ENCODE measurements at places on chromosomes 6 and 20.

GRCh38 chr20:50930139-50930975 is 880 bp downstream of the ADNP start:
- DNase-seq = no peak

DNA sequence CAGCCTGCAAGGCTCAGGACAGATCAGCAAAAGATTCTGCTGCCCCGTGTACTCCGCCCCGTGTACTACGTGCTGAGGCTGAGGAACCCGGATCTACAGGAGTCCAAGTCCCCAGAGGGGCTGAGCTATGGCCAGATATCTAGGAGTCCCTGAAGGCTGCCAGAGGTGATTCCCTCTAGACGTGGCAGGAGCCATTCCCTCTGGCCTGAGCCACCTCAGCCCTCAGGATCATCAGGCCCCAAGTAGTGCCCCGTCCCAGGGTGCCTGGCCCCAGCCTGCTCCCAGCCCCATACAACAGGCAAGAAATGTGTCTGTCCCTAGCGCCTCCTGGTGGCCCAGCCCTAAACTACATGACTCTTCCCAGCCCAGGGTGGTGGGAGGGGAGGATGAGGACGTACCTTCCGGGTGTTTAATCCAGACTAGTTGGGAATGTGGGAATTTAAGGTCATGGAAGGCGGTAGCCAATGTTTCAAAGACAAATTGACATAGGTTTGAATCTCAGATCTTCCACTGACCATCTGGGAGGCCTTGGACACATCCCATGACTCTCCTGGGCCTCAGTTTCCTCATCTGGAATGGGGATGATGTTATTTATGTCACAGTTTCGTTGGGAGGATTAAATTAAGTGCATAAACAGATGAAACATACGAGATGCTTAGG is 49.4 kb upstream of the PTPN1 start:
- peak; percentile 73 for DNase-seq

DNA sequence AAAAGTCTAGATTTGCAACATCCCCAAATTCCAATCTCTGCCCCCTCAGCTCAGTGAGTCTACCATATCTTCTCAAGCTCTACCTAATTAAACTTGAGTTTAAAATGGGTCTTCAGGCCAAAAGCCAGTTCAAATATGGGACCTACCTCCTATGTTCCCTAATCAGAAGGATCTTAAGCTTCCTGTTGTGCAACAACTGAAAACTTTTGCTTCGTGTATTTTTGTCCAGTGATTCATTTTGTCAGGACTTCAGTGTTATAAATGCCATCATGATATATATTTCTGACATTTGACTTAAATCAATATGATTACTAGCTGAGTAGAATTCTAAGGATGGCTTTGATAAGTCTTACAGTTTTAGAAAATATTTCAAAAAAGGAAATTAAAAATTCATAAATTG is 622.6 kb upstream of the PTCHD4 start:
- DNase-seq = no peak

- no peak for DNase-seq
Measured at GRCh38 chr6:13413466-13413862, 73.9 kb downstream of the GFOD1 start.

DNA sequence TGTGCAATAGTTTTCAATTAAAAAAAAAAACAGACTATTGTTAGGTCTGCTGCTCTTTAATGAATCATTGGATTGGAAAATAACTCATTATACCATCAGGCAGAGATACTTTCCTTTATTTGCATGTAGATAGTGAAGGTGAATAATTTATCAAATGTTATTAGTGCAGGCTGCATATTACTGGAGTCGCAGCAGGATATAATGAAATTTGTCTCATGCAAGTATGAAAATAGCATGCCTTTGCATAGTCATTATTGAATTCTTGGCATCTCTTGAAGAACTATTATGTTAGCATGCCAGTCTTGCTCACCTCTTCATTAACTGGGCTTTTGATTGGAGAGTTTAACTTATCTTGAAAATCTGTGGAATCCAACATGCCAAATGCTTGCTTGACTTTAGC is 241.7 kb downstream of the CDKAL1 start:
- DNase-seq = no peak

All from kidney glomerular epithelial cell (primary cell).